ENCODE measurements at places on chromosomes 1 and 21. TPM values are rescaled to one million over a fixed set of nuclear protein-coding genes. Genes with fewer than 3 reads are reported as not detected.
A peak's percentile ranks its signal among the peaks of the same experiment; 100 is the strongest.

Gene CLEC20A
- total RNA-seq: 0.23 TPM

Gene STUM
- total RNA-seq: 0.52 TPM

DNA sequence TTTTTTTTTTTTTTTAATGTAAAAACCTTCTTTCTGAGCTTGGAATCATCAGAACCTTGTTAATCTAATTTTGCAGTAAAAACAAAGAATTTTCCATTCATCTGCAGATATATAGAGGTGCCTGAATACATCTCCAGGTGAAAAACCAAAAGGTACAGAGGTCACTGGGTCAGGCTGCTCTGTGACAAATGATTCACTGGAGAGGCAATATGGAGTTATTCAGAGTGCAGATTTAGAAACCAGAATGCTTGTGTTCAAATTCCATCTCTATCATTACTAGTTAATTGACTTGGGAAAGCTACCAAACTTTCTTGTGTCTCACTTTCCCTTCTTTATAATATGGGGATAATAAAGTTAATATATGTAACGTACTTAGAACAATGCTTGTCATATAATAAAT, 51.5 kb upstream of the C1orf53 start:
- no peak overlapping the region for H3K27ac ChIP-seq
- no peaks in the 10 kb centered on the region for H3K36me3 ChIP-seq
- H3K4me3 ChIP-seq: no peak overlapping the region
- H3K27me3 ChIP-seq: no peaks in the 10 kb centered on the region
- H3K4me1 ChIP-seq: no peaks in the 10 kb centered on the region

DNA sequence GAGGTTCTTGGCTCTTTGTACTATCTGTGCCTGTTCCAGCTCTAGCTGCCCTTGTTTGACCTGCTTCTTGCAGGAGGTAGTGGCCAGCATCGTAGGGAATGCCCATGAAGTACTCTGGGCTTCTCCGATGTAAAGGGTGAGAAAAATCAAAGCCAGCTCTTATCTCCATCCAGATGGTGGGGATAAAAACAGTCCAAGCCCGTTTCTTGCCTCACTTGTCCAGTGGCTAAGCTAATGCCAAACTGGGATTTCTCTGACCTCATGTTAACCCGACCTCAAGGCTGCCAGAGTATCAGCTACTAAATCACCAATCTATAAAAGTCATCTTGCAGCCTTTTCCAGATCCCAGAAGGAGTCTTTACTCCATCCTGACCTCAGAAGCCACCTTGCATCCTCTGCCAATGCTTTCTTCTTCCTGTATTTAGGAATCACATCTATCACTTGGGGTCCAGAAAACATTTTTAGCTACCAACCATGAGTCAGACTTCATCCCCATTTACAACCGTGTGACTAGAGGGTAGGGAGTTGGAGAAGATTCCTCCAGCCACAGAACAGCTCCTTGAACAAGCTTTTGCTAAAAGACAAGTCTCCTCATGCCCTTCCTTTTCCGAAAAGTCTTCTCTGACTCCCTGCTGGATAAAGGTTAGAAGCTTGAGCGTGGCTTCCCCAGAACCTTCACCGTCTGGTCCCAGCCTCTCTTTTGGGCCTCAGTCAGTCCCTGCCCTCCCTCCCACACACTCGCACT, 35.9 kb downstream of the KCNC4 start:
- no peaks in the 10 kb centered on the region for H3K36me3 ChIP-seq
- no peak overlapping the region for H3K27ac ChIP-seq
- no peak overlapping the region for H3K4me3 ChIP-seq
- DNase-seq: no peak

DNA sequence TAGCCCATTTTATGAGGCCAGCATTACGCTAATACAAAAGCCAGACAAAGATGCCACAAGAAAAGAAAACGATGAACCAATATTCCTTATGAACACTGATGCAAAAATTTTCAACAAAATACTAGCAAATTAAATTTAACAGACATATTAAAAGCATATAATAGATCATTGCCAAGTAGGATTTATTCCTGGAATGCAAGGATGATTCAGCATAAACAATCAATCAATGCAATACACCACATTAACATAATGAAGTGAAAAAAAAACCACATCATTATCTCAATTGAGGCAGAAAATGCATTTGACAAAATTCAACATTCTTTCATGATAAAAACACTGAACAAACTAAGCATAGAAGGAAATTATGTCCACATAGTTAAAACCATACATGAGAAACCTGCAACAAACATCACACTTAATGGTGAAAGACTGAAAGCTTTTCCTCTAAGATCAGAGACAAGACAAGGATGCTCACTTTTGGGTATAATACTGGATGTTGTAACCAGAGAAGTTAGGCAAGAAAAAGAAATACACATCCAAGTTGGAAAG, 22.9 kb upstream of the ATP1A1 start:
- no peaks in the 10 kb centered on the region for H3K4me1 ChIP-seq
- DNase-seq: no peak
- H3K36me3 ChIP-seq: no peaks in the 10 kb centered on the region
- no peak overlapping the region for H3K27ac ChIP-seq
- H3K4me3 ChIP-seq: no peak overlapping the region

DNA sequence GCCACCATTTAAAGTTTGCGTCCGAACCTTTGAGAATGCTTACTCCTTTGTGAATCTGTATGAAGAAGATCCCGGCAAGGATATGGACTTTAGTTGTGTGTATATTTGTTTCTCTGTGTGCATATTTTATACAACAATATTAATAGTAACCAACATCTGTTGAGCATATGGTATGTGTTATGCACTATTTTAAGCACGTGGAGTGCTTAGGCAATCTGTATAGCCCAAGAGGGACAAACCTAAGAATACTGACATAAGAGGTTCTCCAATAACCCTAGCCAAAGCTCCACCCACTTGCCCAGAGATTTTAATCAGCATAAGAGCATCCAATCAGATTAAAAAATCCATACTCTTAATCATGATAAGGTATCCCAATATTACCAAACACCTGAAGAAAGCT, 92.7 kb downstream of the MAB21L3 start:
- H3K4me3 ChIP-seq: no peak overlapping the region
- H3K27ac ChIP-seq: no peak overlapping the region
- no peaks in the 10 kb centered on the region for H3K36me3 ChIP-seq
- no peaks in the 10 kb centered on the region for H3K4me1 ChIP-seq
- DNase-seq: no peak

DNA sequence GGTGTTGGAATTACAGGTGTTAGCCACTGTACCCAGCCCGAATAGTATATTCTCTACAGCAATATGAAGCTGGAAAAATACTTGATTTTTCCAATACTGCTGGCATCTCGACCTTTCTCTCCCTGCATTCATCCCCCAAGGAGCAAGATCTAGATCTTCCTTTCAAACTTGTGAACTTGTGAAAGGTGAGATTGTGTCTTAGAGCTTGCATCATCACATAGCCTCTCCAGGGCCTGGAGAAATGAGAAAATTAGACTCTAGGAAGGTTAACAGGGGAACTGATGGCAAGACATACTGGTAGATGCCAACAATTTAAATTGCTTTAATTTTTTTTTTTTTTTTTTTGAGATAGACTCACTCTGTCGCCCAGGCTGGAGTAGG, 2.1 kb downstream of the PRUNE1 start:
- H3K4me1 ChIP-seq: peaks cover 32% of the 10 kb centered on the region
- H3K36me3 ChIP-seq: no peaks in the 10 kb centered on the region
- peak overlapping the region; percentile 90 for H3K27ac ChIP-seq
- no peak overlapping the region for H3K4me3 ChIP-seq

DNA sequence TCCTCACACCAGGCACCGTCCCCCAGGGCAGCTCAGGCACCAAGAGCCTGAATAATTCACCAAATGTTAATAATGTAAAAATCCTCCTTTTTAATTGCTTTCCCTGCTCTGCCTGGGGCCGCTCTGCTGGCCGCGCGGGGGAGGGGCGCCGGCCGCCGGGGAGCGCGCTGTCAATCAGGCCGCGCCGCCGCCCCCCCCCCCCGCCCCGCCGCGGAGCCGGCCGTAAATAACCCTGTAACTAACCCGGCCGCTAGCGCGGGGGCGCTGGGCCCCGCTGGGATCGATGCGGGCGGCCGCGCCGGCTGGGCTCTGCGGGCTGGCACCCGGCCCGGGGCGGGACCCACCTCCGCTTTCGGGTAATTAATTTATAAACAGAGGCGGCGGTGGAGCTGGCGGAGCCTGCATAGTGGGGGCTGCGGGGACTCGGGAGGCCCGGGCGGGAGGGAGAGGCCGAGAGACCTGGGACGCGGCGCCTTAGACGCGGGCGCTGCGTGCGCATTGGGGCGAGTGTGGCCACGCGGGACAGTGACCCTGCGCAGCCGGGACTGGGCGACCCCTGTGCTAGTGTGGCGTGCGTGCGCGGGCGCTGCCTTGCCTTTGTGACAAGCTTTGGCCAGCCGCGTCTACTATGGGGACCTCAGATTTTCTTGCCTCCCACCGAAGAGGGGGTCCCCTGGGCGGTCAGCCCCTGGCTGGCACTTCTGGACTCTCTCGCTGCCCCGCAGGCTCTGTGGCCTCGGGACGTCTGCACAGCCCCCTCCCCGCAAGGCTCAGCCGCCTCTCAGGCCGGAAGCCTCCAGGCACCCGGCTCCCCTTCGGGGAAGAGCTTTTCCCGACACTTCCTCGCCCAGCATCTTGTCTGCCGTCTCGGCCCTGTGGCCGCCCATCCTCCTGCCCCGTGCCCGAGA, 16.6 kb downstream of the SAMD11 start:
- H3K4me3 ChIP-seq: peak overlapping the region; percentile 29
- peak overlapping the region; percentile 28 for H3K27ac ChIP-seq
- peaks cover 29% of the 10 kb centered on the region for H3K27me3 ChIP-seq
- H3K36me3 ChIP-seq: no peaks in the 10 kb centered on the region
- peaks cover 46% of the 10 kb centered on the region for H3K4me1 ChIP-seq

DNA sequence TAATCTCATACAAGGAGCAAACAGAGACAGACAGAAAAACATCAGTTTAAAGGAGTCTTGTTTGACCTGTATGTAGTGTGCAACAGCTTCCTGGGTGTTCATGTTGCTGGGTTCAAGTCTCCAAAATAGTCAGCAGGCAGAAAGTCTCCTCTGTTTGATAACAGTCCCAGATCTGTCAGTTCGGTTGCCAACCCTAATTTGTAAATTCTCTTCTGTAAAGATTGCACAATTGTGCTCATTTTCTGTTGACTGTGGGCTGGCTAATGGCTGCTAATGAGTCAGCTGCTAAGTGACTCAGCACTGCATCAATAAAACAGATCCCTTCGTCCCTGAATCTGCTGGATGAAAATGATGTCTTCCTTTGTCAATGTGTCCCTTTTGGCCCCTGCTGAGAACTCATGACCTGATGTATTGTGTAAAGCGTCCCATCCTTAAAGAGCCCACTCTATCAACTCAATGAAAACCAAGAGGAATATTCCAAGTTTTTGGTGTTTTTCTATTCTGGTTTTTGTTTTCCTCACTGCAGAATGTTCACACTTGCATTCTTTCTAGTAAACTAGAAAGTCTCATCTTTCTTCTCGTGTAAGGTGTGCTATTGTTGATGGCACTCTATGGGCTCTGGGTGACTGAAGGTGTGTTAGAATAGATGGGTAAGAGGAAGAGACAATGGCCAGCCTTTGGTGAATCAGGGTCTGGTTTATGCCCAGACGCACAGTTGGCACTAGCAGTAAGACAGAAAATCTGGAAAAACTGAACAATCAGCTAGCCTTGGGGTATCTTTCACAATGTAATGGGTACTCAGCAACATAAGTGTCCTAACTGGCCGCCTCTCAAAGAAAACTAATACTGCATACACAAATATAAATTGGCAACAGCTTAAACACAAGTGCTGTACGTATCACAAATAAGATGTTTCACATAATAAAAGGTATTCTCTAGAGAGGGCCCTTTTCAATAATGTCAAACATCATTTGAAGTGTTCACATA, 75.1 kb upstream of the SIPA1L2 start:
- DNase-seq: no peak
- no peaks in the 10 kb centered on the region for H3K4me1 ChIP-seq
- no peak overlapping the region for H3K4me3 ChIP-seq
- H3K27me3 ChIP-seq: no peaks in the 10 kb centered on the region
- H3K36me3 ChIP-seq: no peaks in the 10 kb centered on the region
- H3K27ac ChIP-seq: no peak overlapping the region

DNA sequence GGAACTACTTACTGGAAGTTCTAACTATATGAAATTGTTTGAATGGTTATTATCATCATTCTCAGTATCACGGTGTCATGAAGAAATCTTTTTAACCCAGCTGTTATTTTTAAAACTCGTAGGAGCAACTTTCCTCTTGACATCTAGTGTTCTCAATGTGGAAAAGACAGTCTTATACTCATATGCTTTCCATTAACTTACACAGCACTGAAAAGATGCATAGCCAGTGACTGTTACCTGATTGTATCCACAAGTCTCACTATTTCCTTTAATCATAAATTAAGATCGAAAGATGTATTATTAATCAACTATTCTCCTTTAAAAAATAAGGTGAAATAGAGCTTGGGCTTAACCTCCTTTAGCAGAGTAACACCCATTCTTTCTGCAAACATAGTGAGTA, 59.7 kb upstream of the TNFSF4 start:
- H3K27ac ChIP-seq: no peak overlapping the region
- no peaks in the 10 kb centered on the region for H3K36me3 ChIP-seq
- no peak overlapping the region for H3K4me3 ChIP-seq
- no peaks in the 10 kb centered on the region for H3K27me3 ChIP-seq

- H3K36me3 ChIP-seq: no peaks in the 10 kb centered on the region
- no peak overlapping the region for H3K4me3 ChIP-seq
- no peak for DNase-seq
- no peaks in the 10 kb centered on the region for H3K27me3 ChIP-seq
- H3K4me1 ChIP-seq: no peaks in the 10 kb centered on the region
Observed at GRCh38 chr21:31900121-31900895, 27.5 kb downstream of the HUNK start.

DNA sequence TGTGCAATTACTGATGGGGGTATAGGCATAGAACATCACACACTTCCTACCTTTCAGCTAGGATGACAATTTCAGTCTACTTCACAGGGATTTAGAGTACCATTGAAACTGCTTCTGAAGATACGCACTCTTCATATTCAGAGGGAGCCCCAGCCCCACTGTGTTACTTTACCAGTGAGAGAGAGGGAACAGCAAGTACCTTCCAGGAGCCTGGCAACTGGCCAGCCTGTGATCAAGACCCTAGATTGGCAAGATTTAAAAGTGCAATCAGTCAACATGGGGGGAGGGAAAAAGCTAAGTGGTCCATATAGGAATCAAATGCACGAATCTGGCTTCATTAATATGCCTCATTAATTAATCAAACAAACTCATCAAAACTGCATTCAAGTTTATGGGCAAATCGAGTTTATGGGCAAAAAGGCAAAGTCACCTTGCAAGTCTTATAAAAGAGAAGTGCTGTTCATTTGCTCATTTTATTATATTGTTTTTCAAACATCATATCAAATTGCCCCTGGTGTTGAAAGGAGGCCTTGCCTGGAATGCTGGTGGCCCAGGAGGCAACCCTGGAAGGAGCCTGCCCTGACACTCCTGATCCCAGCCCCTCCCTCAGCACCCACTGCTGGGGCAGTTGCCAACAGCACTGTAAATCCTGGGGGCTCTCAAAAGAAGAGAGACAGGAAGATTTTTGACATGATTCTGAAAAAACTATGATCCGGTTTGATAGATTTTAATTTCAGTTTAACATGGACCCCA, 184.9 kb upstream of the DPT start:
- no peak overlapping the region for H3K4me3 ChIP-seq
- no peaks in the 10 kb centered on the region for H3K4me1 ChIP-seq
- DNase-seq: no peak
- no peaks in the 10 kb centered on the region for H3K36me3 ChIP-seq

GRCh38 chr1:234226113-234226818, 147.0 kb upstream of the COA6 start:
- no peak overlapping the region for H3K4me3 ChIP-seq
- H3K27me3 ChIP-seq: no peaks in the 10 kb centered on the region
- H3K27ac ChIP-seq: no peak overlapping the region

GRCh38 chr1:57550092-57550491, 126.2 kb upstream of the DAB1 start:
- H3K27ac ChIP-seq: no peak overlapping the region
- H3K4me3 ChIP-seq: no peak overlapping the region
- no peaks in the 10 kb centered on the region for H3K27me3 ChIP-seq
- no peak for DNase-seq
- H3K4me1 ChIP-seq: no peaks in the 10 kb centered on the region

All from heart left ventricle (tissue), 16 donors.